ENCODE measurements at places on chromosomes 2 and 18.
A peak's percentile ranks its signal among the peaks of the same experiment; 100 is the strongest.

DNA sequence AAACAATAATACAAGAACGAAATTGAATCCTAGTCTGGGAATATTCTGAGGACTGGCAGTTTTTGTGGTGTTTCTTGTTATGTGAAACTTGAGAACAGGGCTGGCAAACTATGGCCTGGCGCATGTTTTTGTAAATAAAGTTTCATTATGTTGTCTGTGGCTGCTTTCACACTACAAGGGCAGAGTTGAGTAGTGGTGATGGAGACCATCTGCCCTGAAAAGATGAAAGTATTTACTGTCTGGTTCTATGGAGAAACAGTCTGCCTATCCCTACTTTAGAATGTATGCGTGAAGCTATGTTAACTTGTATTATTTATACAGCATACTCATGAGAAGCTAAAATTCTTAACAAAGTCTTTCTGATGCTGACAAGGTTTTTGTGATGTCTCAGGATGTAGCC is 351.9 kb downstream of the LRRTM1 start:
- no peak for DNase-seq

DNA sequence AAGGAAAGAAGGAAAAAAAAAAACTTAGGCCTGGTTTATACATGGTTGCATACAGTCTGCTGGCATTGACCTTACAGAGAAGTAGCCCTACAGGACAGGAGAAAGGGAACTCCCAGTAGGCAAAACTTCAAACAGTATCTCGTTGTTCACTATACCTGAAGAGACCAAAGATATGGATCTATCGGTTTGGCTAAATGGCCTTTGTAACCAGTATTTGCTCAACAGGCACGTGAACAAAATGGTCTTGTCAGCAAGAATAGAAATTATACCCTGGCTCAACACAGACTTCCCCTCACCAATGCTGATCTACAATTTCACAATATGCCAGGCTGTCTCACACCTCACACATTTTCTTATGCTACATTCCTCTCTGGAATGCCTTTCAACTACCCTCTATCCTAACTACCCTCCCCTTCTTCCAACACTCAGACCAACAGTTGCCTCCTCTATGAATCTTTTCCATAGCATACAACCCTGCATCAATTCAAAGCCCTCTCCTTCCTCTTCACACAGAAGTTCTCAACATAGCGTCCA is 13.7 kb downstream of the HYCC2 start:
- DNase-seq, result no peak

- no peak for DNase-seq
These were observed 36.8 kb upstream of the APCDD1 start for GRCh38 chr18:10417664-10418063.

- peak; percentile 28 for DNase-seq
These were observed 3.2 kb downstream of the NRP2 start for GRCh38 chr2:205685314-205686055.

GRCh38 chr2:26298638-26299393 is 47.1 kb upstream of the SELENOI start:
- peak; percentile 39 for DNase-seq

GRCh38 chr2:14826518-14826917 is 194.0 kb downstream of the LRATD1 start:
- DNase-seq, result no peak

DNA sequence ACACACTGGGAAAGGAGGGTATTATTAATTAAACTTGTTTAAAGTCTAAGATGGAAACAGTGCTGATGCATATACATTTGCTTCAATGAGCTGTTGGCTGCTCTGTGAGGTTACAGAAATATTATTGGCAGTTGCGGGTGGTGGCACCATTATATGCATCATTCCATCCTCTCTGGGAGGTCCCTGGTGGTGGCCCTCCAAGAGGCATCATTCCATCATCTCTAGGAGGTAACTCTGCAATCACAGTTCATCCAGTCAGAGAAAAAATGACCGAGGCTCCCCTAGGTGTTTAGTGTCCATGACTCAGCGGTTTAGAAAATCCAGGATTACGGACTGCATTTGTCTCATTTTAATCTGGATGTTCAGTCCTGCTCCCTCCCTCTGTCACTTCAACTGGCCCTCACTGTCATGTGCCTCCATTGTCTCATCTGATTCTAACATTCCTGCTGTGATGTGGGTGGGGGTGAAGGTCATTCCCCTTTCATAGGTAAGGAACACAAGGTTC is 15.4 kb downstream of the AFF3 start:
- DNase-seq, result no peak

DNA sequence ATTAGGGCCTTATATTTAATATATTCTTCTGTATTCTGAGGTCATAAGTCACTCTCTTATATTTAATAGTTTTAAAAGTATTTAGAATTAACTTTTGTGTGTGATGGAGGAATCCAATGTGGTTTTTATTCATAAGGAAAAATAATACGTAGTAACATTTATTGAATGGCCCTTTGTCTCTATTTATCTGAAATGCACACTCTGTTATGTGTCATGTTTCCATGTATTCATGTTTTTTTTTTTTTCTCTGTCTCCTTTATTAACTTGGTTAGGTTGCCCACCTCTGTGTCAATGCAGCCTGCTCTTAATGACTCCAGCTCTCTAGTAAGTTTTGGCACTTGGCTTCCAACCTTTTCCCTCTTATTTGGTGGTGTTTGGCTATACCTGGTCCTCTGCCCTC is 33.8 kb downstream of the RNF144A start:
- DNase-seq, result no peak

DNA sequence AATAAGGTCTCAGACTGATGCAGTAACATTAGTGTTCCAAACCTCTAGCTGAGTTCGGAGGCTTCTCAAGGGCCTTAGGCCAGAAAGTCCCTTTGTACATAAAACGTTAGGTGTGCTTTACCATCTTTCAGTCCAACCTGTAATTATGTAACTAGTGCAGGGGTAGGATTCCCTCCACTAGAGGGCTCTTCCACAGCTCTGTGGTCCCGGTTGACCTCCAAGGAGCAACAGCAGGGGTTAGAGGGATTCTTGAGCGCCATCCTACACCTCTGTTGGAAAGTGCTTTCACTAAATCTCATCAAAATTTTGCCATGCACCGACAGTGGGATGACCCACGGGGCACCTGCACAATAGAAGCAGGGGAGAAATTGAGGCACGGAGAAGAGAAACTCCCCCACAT is 155.8 kb upstream of the LRP1B start:
- no peak for DNase-seq

DNA sequence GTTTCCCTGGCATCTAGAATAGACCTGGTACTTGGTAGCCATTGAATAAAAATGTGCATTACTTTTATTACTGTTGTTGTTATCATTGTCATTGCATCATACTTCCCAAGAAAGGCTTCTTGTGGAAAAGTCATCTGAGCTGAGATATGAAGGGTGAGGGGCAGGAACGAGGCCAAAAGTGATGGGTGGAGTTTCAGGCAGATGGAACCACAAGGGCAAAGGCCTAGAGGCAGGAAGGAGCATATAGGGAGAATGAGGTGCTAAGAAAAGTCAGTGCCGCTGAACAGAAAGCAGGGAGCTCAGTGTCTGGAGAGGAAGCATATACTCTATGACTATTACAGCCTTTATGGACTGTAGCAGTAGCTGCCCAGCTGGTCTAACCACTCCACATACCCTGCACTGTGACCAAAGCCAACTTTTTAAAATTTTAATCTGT is 219.3 kb downstream of the SPP2 start:
- DNase-seq, result no peak

DNA sequence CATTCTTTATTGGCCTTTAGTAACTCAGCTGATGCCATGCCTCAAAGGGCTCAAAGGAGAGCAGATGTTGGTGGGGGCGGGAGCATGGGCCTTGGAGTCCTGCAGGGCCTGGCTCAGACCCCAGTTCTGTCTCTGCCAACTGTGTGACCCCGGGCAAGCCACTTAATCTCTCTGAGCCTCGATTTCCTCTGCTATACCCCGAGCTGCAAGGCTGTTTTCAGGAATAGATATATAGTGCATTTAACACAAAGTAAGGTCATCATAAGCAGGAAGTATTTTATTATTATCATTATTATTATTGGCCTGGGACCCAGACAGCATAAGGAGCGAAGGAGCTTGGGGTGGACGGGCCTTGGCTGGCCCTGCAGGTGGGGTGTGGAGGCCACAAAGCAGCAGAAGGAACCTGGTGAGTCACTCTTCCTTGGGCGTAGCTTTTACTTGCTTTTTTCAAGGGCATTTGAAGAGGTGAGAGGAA is 162.7 kb downstream of the INHBB start:
- DNase-seq, result no peak

- no peak for DNase-seq
These were observed 122.1 kb downstream of the TMEM17 start for GRCh38 chr2:62383846-62384245.

GRCh38 chr18:74567822-74568221 is 29.8 kb upstream of the ZNF407 start:
- no peak for DNase-seq
